ENCODE measurements at places on chromosomes 1 and 21.

DNA sequence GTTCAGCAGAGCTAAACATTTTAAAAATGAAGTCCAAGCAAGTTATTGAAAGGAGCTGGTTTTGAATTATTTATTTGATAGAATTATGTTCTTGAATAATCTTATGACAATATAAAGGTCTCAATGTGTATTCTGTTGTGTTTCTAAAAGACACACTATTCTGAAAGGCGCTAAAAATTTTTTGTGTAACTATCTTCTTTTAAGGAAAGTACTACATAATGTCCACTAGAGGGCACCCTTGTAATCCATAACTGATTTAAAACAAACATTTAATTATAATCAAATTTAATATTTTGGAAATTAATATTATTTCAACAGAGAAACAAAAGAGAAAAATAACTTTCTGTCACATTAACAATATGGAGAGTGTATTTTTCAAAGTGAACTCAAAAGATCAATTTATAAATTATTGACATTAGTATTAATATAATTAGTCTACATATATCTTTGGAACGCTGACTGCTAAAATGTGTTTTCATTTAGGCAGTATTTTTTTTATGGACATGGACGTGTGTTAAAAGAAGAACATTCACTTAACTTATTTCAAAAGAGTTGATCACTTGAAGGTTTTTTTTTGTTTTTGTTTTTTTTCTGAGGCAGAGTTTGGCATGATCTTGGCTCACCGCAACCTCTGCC, 248.4 kb downstream of the DENND1B start:
- DNase-seq, result no peak

GRCh38 chr1:115705085-115705951, 63.2 kb downstream of the CASQ2 start:
- DNase-seq, result no peak

DNA sequence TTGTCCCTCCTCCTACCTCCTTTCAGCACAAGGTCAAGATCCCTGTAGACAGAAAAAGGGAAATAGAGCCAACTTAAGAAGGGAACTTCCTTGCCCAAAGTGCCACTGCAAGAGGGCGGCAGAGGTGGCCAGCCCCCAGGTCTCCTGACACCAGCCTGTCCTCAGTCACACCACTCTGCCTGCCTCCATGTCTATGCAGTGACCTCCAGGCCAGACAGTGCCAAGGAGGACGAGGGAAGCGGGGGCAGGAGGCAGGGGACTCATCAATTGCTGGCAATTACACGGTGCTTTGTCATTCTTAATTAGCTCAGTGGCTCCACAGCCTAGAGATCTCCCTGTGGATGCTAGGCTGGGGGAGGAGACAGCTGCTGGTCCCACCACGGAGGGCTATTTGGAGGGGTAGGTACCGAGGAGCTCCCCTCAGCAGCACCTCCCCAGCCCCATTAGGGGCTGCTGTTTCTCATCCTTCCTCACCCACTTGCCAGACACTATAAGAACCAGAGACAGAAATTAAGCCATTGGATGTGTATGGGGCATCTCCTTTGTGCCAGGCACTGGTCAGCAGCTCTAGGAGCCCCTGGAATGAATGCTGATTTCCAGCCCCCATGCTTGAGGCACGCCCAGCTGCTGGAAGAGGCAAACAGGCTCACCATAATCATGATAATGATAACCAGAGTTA, 6.1 kb upstream of the LDLRAP1 start:
- no peak for DNase-seq

- no peak for DNase-seq
These were observed 196.7 kb downstream of the LRRC40 start for GRCh38 chr1:70008660-70009059.

DNA sequence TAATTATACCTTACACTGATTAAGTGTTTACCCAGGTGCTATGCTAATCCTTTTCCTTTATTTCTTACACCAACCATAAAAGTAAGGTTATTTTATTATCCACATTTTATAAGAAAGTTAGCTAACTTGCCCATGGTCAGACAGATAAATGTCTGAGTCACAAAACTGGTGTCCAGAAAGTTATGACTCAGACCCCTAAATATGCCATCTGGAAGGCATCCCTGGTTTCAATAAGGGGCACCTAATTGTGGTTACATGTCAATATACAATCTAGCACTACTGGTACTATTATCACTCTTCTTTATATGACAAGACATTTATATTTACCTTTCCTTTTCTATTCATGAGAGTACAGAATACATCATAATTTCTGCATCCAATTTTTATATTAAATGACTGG, 496.5 kb upstream of the ADGRL2 start:
- DNase-seq, result no peak

DNA sequence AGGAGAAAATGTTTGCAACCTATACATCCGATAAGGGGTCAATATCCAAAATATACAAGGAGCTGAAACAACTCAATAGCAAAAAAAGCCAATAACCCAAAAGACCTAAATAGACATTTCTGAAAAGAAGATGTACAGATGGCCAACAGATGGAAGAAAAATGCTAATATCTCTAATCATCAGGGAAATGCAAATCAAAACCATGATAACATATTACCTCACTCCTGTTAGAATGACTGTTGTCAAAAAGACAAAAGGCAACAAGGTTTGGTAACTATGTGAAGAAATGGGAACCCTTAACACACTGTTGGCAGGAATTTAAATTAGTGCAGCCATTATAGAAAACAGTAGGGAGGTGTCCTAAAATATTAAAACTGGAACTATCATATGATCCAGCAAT, 74.7 kb downstream of the LEPR start:
- no peak for DNase-seq

GRCh38 chr1:8145545-8146202, 119.6 kb upstream of the ERRFI1 start:
- DNase-seq, result no peak

Data from stimulated activated CD8-positive, alpha-beta memory T cell treated with anti-CD3 and anti-CD28 coated beads, Interleukin-12 subunit alpha, Interleukin-12 subunit beta, amount 100 ng/mL, for 4 hours (primary cell).